ENCODE measurements at places on chromosomes 3 and 15.

GRCh38 chr3:73602170-73602569 lies 22.6 kb downstream of the PDZRN3 start:
- peak; percentile 56 for DNase-seq

DNA sequence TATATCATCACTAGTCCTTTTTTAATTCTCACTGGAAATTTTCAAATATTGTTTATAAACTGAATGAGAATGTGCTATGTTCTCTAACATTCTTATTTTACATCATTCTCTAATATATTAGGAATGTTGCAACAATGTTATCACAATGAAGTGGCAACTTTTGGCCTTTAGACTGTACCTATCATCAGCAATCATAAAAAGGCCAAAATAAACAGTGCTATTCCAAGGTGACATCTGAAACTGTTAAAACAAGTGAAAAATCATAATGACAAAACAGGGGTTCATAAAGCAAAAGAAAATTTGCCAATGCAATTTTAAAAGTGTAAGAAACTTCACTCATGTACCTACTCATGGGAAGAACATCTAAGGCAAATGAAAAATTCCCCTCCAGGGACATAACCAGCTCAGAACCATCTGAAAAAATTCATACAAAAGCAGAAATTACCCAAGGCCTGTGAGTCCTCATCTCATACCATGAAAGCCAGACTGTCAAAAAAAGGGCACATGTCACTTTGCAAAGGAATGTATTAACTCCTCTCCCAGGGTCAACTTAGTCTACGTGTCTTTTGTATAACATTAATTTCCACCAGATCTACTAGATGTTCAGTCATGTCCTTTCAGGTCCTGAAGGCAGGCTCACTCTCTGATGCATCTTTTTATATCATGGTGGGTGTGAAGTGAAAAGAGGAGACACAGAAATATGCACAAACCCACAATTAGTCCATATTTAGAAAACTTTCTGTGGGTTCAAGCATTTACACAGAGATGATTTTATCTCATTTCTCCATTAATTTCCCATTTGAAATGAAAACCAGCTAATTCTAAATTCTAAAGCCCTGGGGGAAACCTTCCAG lies 211.9 kb downstream of the CBLB start:
- DNase-seq: no peak

DNA sequence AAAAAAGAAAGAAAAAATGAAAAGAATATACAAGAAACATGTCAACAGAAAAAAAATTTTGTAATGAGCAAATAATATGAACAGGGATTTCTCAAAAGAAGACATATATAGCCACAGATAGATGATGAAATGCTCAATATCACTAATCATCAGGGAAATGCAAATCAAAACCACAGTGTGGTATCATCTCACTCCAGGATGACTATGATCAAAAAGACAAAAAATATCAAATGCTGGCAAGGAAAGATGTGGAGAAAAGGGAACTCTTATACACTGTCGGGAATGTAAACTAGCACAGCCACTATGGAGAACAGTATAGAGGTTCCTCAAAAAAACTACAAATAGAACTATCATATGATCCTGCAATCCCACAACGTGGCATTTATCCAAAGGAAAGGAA lies 94.1 kb downstream of the C3orf70 start:
- DNase-seq: no peak

DNA sequence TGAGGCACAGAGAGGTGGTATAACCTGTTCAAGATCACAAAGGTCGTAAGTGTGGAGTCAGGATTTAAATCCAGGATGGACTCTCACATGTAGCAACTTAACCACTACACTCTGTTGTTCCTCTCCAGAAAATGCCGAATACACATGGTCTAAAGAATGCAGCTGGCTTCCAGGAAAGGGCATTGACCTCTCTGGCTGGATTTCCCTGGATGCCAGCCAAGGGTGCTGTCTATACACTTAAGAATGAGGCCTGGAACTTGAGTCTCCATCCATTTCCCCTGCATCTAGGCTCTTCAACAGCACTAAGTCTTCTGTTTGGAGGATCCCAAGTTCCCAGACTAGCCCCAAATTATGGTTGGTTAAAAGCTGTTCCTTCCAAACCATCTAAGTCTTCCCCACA lies 60.5 kb downstream of the CERS3 start:
- peak; percentile 35 for DNase-seq

DNA sequence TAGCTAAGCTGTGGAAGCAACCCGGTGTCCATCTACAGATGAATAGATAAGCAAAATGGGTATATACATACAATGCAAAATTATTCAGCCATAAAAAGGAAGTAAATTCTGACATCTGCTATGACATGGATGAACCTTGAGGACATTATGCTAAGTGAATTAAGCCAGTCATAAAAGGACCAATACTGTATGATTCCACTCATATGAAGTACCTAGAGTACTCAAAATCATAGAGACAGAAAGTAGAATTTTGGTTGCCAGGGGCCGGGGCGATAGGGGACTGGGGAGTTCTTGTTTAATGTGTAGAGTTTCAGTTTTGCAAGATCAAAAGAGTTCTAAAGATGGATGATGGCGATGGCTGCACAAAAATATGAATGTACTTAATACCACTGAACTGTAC lies 10.3 kb downstream of the EID1 start:
- no peak for DNase-seq

DNA sequence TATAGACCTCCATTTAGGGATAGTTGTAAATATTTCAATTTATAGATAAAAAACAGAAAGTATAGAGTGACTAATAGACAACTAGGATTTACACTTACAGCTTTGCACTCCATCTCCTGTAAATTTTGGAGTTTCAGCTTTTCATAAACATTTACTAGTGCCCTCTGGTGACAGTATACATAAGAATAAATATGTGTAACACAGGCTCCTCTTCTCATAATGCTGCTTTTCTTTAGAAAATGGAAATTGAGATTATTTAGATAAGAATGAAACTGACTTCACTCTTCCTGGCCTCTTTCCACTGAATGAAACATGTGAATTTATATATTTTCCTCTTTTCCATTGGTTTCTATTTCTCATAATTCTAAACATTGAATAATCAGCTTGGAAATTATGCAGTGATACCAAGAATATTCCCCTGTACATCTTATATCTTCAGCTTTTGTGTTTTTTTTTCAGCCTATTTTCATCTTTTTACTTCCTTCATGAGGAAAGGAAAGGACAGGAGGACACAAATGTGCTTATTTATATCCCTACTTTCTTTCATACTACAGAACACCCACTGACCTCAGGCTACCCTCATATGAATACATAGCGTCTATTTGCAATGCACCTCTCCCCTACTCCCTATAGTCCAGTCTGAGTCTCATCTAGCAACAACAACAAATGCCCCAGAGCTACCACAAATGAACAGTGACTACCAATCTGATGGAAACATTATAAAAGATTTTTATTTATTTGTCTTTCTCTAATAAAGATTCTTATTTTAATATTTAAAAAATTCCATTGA lies 103.1 kb upstream of the CCDC39 start:
- DNase-seq: no peak

- DNase-seq: peak; percentile 95
Observed at GRCh38 chr15:31391687-31392671, 65.3 kb downstream of the KLF13 start.

GRCh38 chr3:184619787-184620430 lies 58.3 kb downstream of the EPHB3 start:
- no peak for DNase-seq

DNA sequence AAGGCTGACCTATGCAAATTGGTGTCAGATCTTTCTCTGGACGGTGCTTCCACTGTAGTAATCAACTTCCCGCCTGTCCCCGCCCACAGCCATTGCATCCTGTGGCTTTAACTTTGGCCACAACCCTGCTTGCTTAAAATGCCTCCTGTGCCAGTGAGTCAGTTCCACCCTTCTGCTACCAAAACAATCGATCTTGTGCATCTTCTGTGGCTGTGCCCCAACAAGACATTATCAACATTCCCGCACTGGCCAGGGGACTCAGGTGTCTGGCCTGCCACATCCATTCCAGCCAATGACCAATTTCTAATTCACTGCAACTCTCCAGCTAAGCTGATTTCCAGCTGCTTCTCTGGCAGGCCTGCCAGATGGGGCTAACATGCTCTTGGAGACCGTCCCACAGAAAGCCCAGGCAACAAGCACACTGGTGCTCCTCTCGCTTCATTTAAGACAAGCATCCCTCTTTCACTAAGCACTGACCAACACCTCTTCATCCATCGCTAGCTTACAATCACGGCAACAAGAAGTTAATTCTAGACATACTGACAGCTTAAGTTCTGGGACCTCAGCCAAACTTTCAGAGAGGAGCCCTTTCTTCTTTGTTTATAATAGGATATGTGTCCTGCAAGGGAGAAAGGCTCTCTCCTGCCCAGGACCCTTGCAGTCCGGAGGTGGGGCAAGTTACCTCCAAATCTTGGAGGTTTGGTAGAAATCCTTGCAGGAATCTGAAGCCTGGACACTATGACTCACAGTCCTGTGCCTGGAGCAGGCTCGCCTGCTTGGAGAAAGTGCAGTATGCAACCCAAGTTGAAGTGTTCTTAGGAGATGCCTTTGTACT lies 6.7 kb downstream of the CA12 start:
- DNase-seq: peak; percentile 38

Data from left ventricle myocardium superior (tissue), 1 donor.